ENCODE measurements at places on chromosomes 13 and 19.

DNA sequence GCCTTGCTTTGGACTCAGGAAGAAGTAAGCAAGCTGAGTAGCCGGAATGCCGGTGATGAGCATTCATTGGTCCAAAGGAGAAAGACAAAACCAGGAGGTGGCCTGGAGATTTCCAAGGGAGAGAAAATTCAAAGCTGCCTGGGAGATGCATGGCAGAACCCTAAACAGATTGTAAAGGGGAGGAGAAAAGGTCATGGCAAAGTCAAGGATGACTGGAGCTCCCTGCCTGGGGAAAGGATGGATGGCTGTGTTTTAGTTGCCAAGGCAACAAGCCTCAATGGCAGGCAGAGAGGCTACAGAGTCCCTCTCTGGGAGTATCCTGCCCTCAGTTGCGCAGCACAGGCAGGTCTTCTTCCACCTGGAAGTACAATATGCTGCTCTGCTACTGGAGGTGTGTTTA, 134.0 kb downstream of the ENOX1 start:
- no peak for DNase-seq

GRCh38 chr13:21227917-21228316, 51.5 kb downstream of the MRPL57 start:
- DNase-seq, result no peak

GRCh38 chr13:102799426-102800144, 666 bp downstream of the BIVM start:
- DNase-seq, result no peak

- DNase-seq, result no peak
Observed at GRCh38 chr19:33470686-33471085, 50.9 kb downstream of the PEPD start.
